ENCODE measurements at places on chromosomes 11 and 22.

- DNase-seq, result no peak
Measured at GRCh38 chr22:31136711-31137110, 3.6 kb downstream of the PLA2G3 start.

DNA sequence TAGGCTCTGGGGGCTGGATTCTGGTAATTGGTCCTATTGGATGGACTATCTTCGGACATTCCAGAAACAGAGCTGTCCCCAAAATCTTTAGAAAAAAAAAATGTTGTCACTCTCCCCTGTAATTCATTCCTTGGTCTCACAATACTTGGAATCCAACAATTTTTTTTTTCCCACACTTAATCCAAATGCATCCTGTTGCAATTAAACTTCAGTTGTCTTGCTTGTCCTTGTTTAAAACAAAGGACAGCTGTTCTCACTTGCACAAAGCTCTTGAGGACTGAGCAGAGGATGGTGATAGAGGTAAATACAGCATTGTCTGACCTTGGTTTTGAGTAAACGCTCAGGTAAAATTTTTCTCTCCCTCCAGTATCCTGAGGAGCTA, 75.3 kb downstream of the SC5D start:
- no peak for DNase-seq

DNA sequence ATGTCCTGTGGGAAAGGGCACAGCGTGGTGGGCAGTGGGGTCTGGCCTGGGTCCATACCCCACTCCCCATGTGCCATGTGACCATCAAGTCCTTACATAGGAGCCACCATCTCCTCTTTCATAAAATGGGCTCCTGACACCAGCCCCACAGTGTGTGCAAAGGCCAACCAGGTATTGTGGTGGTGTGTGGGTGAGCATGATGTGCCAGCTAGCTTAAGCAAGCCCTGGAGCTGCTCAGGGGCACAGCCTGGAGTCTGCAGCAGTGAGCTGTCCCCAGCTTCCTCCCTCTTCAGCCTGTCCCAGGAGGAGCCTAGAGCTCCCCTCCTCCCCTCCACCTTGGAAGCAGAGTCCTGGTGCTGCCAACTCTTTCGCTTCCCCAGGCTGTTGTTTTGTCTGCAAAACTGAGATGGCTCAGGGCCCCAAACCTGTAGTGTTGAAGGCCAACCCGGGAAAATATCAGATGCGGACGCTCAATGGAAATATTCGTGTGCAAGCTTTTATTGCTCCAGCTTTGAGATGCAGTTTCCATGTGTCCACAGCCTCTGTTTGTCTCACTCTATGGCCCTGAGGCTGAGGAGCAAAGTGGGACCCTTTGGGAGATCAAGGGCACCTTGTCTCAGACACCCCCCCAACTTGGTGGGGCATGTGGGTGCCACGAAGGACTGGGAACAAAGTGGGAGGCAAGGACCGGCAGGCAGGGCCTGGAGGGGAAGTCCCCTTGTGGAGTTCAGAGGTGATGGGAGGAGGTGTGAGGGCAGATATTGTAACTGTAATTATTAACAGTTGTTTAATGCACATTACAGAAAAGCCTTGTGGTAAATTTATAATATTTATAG, 92.6 kb downstream of the CTTN start:
- no peak for DNase-seq

DNA sequence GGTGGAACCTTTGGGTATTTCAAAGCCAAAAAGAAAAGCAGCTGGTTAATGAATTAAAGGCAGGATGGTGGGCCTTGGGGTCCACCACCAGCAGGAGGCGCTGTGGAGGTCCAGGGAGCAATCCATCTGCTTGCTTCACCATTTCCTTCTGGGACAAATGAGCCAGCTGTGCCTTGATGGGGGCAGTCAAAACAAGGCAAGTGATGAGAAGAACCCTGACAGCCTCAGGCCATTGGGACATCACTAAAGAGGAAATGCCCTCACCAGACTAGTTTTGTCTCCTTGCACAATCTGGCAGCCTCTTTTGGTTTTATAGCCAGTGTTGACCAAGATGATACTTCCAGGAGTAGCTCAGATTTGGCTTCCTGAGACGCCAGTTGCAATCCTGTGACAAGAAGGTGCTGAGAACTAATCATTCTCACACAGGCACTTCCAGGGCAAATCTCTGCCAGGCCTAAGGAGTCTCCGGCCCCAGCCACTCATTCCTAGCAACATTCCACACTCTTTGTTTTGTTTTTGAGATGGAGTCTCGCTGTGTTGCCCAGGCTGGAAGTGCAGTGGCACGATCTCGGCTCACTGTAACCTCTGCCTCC, 38.2 kb upstream of the WEE1 start:
- DNase-seq, result peak; percentile 94

GRCh38 chr11:114167771-114168448, 108.4 kb downstream of the ZBTB16 start:
- DNase-seq, result no peak

DNA sequence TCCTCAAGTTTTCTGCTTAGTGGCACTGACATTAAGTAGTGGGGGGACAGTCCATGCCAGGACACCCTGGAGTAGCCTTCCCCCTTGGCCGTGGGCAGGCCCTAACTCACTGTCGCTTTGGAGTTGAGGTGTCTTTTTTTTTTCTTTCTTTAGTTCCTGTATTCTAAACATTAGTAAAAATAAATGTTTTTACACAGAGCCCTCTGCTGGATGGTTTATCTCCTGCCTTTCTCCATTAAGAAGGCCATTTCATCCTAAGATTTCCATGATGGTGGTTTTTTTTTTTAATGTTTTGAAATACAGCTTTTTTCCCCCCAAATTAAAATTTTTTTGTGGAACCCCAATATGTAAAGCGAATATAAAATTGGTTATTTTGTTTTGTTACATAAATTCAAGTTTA, 1.8 kb upstream of the TIGD3 start:
- DNase-seq, result peak; percentile 37

- no peak for DNase-seq
Measured at GRCh38 chr22:17093081-17093480, 8.3 kb downstream of the IL17RA start.

GRCh38 chr11:17906436-17906835, 106.4 kb downstream of the SERGEF start:
- no peak for DNase-seq

DNA sequence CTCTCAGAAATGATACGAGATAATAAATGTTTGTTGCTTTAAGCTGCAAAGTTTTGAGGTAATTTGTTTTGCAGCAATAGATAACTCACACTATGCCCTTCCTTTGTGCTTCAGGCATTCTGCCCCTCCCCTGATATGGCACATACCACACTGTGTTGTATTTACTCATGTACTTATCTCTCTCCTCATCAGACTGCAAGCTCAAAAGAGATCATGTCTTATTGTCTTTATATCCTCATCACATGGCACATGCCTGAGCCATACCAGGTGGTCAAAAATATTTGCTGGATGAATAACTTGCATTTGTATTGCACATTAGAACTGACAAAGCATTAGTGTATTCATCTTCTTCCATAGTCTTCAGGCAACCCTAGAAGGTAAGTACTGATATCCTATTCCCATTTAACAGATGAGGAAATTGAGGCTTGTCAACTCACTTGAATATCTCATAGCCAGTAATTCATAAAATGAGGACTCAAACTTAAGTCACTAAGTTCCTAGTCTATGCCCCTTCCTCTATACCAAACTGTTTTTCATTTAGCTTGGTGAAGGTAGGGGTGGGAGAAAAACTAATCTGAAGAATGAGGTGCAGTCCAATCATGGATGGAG, 83.9 kb upstream of the EED start:
- peak; percentile 69 for DNase-seq

DNA sequence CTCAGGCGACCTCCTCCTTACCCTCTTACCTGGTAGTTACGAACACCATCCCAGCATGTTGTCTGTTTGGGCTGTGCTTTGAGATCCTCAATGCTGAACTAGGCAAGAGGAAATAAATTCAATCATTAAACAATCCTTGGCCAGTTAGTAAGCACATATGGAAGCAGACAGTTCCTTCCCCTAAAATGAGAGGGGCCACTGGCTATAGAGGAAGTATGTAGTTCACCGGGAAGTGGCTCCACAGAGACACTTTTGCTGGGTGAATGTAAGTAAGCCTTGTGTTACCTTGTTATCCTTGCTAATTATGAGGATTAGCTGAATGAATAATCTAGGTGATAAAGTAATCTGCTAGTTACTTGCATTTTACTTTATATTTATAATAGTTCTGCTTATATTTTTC, 2.9 kb downstream of the THYN1 start:
- no peak for DNase-seq

DNA sequence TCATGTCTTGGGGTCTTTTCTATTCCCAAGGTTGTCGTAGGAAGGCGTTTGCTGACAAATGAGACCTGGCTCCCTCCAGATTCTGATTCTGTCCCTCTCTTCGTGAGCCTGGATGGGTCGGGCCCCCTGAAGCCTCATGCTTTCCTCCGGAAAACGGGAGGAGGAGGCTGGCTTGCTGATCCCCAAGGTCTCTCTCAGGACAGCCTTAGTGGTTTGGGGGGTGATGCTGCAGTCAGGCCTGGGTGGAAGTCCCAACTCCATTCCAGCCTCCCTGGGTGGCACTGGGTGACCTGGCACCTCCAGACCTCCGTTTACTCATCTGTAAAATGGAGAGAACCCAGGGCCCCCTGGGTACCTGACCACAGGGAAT, 23.4 kb upstream of the SMIM38 start:
- no peak for DNase-seq

DNA sequence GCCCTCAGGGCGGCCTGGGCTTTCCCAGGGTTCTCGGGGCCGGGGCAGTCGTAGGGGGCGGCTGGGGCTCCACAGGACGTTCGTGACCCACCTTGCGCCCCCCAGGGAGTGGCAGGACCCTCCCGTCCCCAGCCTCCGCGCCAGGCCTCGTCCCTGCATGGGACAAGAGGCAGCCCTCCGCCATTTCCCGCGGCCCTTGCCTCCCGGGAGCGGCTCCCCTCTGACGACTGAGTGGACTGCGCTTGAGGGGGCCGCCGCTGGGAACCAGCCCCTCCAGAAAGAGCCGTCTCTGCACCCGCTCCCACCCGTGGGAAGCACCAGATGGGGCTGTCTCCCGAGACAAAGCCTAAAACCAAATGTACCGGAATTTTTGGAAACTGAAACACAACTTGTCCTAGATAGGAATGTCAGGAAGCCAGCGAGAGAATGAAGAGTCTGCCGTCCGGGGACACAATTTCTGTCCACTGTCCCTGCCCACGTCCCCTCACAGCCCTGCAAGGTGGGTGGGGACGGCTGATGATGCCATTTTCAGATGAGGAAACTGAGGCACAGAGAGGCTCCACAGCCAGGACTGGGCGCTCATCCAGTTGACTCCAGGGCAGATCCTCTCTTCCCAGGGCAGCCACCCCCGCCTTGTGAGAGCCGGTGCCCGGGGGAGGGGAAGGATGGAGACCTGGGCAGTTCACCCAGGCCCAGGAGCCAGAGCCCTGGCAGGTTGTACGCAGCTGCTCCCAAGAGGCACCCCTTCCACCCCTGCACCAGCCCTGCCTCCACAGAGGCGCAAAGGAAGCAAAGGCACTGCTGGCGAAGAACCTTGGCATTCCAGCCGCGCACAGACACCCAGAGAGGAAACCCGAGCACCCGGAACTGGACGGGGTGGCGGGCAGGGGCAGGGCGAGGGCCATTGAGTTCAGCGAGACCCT, 18.1 kb upstream of the PICK1 start:
- peak; percentile 35 for DNase-seq

GRCh38 chr22:22745225-22746060, 101.0 kb downstream of the GGTLC2 start:
- peak; percentile 26 for DNase-seq

DNA sequence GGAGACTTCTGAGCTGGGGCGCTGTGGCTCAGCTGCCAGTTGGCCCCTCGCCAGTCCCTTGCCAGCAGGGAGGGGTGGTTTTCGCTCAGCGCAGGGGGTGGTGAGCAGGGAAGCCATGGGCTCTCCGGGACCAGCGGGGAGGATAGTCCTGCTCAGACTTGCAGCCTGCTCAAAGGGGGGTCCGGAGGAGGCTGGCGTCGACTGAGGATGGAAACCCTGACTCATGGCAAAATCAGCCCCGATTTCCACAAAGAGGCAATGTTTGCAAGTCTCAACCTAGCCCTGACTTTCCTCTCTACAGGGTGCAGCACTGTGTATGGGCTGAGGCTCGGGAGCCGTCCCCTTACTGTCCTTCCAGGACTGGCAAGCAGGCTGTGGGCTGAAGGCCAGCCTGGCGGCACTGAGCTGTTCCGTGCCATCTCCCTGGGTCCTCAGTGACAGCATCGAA, 35.1 kb downstream of the FBLN1 start:
- peak; percentile 97 for DNase-seq

DNA sequence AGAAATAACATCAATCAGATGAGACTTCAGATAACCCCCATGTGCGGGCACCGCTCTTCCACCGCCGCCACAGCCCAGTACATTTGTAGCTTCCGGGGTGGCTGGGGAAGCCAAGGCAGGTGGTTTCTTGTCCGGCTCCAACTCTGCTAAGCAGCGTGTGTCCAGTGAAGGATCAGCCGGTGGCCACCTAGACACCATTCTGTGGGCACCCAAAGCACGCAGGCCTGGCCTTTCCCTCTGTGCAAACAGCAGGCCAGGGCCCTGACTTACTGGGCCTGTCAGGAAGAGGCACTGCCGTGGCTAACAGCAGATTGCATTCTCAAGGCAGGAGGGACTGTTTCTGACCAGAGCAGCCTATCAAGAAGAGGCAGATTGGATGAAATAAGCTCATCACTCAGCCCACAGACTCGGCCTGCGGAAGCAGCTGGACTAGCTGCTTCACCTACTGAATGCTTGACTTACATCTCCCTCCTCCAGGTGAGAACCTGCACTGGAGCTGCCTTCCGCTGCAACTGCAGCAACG, 74.8 kb downstream of the ETS1 start:
- DNase-seq, result no peak

DNA sequence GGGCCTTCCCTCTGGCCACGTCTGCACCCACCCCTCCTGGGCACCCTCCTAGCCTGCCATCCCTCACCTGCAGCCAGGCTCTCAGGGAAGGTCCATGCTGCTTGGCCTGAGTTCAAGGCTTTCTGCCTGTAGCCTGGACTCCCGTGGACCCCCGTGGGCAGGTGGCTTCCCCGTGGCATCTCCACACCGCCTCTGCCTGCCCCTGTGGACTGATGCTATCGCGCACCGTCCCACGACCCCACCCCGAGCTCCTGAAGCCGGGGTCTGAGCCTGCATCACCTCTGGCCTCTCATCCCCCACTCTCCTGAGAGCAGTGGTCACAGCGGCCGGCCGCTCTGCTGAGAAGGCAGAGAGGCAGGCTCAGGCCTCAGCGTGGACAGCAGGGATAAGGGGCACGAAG, 4.5 kb downstream of the IFITM5 start:
- DNase-seq, result no peak

DNA sequence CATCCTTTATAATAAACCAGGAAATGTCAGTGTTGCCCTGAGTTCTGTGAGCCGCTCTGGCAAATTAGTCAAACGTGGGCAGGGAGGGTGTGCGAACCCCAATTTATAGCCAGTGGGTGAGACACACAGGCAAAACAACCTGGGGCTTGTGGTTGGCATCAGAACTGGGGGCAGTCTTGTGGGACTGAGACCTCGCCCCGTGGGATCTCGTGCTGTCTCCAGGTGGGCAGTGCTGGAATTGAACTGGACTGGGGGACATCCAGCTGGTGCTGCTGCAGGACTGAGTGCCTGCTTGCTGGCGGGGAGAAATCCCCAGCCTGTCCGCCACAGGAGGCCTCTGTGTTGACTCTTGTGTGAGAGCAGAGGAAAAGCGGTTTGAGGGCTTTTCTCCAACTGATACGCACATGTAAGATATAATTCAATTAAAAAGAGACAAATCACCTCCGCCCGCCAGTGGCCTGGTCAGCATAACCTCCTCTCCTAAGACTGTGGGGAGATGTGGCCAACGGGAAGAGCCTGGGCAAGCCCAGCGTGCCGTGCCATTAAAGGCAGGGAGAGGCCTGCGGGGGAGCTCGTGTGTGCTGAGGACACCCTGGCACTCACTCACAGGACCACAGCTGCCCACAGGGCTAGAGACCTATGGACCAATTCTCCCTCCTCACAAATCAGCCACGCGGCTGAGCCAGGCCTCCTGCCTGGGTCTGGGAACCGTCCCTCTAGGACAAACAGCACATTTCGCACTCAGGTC, 18.4 kb downstream of the SULT4A1 start:
- DNase-seq, result no peak

Measured in EH (cell line).